ENCODE measurements at places on chromosomes 4 and X.

GRCh38 chr4:153143527-153144348 lies 60.5 kb upstream of the TRIM2 start:
- no peak for DNase-seq

GRCh38 chr4:12144051-12144450 lies 715.4 kb upstream of the HS3ST1 start:
- no peak for DNase-seq

GRCh38 chr4:147532896-147533295 lies 52.0 kb downstream of the EDNRA start:
- no peak for DNase-seq

DNA sequence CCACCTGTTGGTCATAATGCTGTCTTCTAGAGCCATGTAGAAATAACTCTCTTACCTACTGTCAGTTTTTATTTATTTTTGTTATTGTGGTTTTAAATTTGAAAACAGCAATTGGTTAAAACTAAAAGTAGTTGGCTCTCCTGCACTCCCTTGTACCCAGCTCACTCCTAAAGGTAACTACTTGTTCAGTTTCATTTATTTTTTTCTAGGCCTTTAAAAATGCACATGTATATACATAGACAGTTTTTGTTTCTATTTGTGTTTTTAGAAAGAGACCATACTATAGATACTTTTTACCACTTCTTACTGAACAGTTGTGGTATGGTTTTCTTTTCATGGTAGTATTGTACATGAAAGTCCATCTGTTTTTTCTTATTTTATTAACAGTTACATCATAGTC lies 16.8 kb downstream of the SMAD1 start:
- no peak for DNase-seq

DNA sequence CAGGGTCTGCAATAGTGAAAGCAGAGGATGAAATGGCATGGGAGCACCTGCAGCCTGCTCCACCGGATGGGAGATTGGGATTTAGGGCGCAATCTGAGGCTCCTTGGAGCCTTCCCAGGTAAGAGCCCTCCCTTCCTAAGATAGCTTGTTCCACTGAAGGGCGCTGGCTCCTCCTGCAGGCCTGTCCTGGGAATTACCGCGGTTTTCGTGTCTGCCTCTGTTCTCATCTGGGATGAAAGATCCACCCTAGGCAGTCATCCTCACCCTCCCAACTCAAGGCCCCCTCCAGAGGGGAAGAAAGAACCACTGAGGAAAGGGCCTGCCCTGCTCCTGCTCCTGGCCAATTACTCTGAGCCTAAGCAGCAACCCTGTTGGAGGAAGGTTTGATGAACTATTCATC lies 547.5 kb downstream of the SMARCA1 start:
- peak; percentile 29 for DNase-seq

DNA sequence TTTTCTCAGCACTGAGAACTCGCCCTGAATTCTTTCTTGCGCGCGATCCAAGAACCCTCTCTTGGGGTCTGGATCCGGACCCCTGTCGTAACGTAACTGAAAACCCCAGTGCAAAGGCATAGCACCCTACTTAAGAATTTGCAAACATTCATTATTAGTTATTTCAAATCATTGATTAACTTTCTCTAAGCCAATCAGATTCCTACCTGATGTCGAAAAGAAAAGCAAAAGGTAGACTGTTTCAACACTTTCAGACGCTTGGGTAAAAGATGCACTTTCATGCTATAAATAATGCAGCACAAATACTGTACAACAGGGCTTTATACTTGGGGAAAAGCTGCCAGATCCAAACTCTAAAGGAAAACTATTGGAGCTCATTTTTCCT lies 817 bp upstream of the WDR19 start:
- DNase-seq: no peak

DNA sequence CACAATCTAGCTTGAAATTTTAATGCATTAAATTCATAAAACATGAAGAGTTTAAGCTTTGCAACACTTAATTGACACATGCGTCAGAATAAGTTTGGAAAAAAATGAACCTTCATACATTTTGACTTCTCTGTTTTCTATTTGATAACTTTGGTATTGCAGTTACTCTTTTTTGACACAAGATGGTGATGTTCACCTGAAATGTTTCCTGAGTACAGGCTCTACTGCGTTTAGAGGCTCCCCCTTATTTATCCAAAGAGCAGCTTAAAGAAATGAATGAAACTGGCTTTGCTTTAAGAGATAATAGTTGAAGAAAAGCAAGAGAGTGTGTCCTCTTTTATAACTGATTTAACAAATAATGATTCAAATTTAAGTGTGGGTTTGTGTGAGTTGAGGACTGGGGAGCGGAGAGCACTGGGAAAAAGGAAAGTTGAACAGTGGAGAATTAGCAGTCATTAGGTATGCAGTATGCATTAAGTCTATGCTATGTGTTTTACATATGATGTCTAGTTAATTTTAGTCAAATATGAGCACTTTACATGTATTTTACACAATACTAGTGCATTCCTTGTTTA lies 180.6 kb upstream of the NUDT6 start:
- no peak for DNase-seq

- DNase-seq: no peak
Measured at GRCh38 chr4:171639540-171639939, 173.7 kb upstream of the GALNTL6 start.

- no peak for DNase-seq
Measured at GRCh38 chr4:64713256-64713840, 304.1 kb upstream of the TECRL start.

- no peak for DNase-seq
Measured at GRCh38 chr4:6576512-6576911, 1.5 kb downstream of the MAN2B2 start.

DNA sequence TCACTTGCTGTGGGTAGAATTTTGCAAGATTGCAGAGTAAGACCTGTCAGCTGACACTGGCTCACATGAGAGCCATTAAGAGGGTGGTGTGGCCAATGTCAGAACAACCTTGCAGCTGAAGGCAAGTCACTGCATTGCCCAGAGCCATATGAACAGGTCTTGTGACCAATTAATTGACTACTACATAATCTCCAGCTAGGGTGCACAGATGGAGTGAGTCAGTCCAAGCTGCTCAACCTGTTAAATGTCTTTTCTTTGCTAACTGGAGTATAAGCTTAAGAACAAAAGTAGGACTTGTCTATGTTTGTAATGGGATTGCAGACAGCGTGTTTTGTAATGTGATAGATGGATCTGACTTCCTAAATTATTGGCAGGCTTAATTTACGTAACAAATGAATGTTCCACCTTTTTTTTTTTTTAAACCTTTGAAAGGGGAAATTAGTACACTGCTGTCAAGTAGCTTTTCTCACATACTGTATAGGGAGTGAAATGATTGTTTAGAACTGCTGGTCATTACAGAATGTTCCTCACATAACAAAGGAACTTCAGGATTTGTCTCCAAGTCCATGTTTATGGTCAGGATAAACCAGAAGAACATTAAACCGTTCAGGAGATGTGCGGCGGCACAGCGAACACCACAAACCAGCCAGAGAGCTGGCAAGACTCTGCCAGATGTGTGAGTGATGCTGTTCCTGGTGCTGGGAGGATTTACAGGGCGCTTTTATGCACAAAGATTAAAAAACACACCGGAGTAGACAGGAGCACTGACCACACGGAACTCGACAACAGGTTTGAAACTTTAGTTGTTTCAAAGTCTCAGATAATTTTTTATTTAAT lies 37.0 kb downstream of the FNIP2 start:
- no peak for DNase-seq

GRCh38 chr4:87950936-87951511 lies 24.5 kb upstream of the SPP1 start:
- DNase-seq: no peak

GRCh38 chr4:141347684-141348083 lies 127.0 kb downstream of the ZNF330 start:
- DNase-seq: no peak

DNA sequence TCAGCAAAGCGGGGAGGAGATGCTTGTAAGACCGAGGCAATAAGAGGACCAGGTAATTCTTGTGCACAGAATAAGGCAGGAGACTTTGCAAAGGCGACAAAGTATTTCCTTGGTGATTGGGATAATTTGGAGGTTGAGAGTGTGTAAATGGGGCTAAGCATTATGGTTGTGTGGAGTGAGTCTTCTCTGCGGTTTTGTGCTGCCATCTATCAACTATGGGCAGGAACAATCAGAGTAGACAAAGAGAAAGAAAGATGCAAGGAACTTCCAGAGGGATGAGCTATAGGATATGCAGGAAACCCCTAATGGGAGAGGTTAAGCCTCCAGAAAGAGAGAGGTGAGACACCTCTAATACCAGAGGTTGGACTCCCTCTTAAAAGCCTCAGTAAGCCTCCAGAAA lies 339.8 kb downstream of the PAPSS1 start:
- no peak for DNase-seq

- DNase-seq: no peak
Measured at GRCh38 chrX:270848-271367, 10.3 kb upstream of the PLCXD1 start.

DNA sequence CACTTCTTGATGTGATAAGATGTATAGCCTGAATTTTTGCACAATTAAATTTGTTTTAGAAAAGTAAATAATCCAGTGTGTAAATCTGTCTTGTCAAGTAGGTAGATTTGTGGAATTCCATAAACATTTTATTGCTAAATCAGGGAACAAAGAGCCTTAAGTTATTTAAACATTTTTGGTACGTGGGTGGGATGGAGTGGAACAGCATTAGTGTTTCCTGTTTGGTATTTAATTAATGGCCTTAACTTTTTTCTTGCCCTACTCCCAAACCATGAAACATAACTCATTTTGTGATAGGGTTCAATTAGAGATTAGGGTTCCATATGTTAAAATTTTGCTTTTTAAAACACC lies 5.1 kb downstream of the NUDT9 start:
- DNase-seq: no peak

DNA sequence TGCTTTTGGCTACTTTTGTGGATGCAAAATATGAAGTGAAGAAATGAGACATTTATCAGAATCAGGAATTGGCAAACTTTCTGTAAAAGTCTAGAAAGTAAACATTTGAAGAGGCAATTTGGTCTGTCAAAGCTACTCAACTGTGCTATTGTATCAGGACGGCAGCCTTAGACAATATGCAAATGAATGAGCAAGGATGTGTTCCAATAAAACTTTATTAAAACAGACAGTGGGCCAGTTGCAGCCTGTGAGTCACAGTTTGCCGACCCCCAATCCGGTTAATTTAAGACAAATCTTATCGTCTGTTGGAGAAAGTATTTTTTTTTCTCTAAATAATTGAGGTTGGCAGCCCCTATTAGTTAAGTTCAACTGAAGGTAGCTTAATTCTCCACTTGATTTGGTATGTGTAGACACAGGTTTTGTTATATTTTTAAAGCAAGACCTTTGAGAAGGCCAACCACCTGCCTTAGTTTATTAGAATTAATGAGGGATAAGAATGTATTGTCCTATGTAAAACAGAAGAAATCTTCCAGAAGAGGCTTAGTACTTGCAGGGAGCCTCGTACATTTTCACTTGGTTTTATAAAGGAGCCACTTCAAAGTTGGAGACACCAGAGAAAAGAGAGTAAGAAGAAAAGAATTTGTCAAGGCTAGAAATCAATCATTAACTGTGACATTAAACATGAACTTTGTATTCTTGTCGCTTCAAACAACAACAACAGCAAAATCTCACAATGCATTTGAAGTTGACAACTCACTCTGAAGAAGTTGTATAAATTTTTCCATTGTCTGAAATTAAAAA lies 81.6 kb upstream of the FAT1 start:
- no peak for DNase-seq

GRCh38 chr4:185358959-185359358 lies 36.8 kb downstream of the LRP2BP start:
- DNase-seq: no peak

- no peak for DNase-seq
Measured at GRCh38 chr4:81472281-81473182, 825 bp upstream of the RASGEF1B start.
